Activated CD4-positive, alpha-beta T cell treated with anti-CD3 and anti-CD28 coated beads for 48 hours (primary cell): ENCODE measurements at places on chromosomes 4 and X.

GRCh38 chr4:104906276-104906675 is 240.4 kb upstream of the TET2 start:
- DNase-seq, result no peak

- no peak for DNase-seq
Measured at GRCh38 chrX:139563251-139563650, 32.7 kb downstream of the F9 start.

GRCh38 chrX:131262738-131263679 is 26.1 kb downstream of the IGSF1 start:
- peak; percentile 29 for DNase-seq

GRCh38 chrX:40831750-40832149 is 96.4 kb upstream of the MED14 start:
- no peak for DNase-seq

DNA sequence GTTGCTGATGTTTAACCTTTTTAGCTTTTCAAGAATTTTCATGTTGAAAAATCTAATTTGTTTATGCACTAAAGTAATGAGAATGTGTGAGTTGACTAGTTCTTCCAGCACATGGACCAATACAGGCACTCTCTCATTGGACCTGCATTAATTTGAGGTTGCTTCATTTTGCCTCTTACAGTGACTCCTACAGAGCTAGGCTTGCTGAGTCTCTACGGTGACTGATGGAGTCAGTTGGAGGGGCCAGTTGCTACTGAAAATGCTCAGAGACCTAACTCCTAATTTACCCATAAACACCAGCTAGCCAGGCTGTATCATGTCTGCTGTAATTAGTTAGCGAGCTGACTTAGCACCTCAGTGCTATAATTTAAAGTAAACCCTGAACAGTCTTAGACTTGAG is 10.9 kb downstream of the MTHFD2L start:
- no peak for DNase-seq

DNA sequence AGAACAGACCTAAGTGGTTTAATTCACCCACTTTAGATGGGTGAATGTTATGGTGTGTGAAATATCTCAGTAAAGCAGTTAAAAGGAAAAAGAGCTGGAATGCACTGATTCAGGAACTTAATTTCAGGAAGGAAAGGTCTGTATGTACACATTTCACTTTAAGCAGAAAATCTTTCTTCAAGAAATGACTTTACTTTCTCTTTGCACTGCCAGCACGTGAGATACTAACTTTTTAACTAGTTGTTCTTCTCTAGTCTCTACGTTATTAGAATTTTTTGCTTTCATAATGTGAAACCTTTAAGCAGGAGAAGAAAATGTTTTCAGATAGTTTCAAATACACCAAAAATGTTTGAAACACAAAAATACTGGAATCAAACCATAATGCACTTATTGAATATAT is 18.8 kb downstream of the C4orf46 start:
- no peak for DNase-seq

- DNase-seq, result no peak
Measured at GRCh38 chr4:78975865-78976264, 36.6 kb upstream of the PAQR3 start.

DNA sequence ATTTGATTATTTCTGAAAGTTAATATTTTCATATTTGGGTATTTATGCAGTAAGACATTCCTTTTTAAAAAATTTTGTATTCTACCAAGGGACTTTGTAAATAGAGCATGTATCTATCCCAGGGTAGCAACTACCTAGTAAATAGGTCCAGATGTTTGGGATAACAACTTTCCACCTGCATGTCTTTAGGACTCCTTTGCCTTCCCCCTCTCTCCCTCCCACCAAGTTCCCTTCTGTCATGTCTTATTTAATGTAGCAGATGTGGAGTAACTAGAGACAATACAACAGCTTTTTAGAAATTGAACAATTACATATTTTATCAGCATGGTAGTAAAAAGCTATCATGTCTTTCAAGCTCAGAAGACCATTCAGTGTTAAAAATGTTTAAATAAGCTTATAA is 821.0 kb downstream of the C4orf33 start:
- DNase-seq, result no peak

GRCh38 chr4:178198691-178199090 is 756.5 kb upstream of the AGA start:
- no peak for DNase-seq

GRCh38 chr4:133000012-133000411 is 149.1 kb upstream of the PCDH10 start:
- DNase-seq, result no peak

- peak; percentile 60 for DNase-seq
Measured at GRCh38 chr4:11428899-11429698, 405 bp upstream of the HS3ST1 start.

GRCh38 chr4:45410701-45411210 is 684.4 kb upstream of the GNPDA2 start:
- no peak for DNase-seq

- DNase-seq, result no peak
Measured at GRCh38 chrX:41031256-41031967, 53.8 kb upstream of the USP9X start.

GRCh38 chr4:1786544-1787362 is 6.3 kb upstream of the FGFR3 start:
- DNase-seq, result no peak

DNA sequence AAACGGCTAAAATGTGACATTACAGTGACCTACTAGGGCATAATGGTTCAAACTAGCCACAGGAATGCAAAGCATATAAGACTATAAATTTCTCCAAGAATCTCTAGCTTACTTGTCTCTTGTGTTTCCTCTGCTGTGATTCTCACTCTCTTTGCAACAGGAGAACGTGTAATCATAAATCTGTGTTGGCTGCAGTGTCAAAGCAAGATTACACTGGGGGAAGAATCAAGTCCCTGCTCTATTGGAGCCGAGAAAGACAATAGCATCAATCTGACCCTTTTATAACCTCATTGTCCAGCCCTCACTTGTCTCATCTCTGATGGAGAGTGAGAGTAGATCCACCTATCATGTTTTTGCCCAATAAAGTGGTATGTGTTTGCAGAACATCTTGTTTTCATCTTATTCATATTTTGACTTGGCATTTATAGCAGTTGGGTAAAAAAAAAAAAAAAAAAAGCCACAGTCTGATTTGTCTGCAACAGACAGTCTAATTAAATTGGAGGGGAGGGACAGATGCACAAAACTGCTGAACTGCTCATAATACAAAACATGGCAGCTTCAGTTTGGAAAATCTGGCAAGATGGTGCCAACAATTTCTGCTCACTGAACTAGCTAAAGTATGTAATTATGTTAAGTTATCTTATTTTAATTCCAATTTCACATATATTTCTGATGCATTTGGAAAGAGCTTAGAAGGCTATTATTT is 165.0 kb upstream of the GABRA2 start:
- no peak for DNase-seq

DNA sequence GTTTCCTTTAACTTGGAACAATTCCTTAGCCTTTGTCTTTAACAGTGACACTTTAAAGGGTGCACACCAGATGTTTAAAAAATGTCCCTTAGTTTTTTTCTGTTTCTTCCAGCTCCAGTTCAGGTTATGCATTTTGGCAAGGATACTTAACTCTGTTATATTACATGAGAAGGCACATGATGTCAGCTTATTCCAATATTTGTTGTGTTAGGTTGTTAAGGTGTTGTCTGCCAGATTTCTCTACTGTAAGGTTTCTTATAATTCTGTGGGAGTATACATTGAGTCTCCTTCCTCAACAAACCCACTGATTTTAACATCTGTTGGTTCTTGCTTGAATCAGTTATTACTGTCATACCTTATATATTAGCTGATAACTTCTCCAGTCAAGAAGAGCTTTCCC is 33.3 kb downstream of the REST start:
- DNase-seq, result no peak

GRCh38 chr4:81665649-81666048 is 193.9 kb upstream of the RASGEF1B start:
- no peak for DNase-seq

DNA sequence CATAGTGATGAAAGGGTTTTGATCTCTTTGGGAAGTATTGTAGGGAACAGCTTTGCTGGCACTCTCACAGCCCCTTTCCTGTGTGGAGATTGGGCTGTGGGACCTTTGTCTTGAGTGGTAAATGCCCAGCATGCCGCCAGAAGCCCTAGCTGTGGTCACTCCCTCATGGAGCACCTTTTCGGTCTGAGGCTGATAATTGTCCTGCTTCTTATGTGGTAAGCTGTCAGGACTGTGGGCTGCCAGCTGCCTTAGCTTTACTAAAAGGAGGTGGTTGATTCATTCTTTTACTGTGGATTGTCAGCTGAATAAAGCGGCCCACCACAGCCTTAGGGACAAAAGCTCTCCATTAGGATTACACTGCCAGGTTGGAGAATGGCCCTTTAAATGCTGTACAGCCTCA is 7.1 kb downstream of the PASD1 start:
- DNase-seq, result no peak

- DNase-seq, result no peak
Measured at GRCh38 chr4:118296729-118297128, 56.1 kb downstream of the PRSS12 start.

- no peak for DNase-seq
Measured at GRCh38 chr4:5772528-5773270, 61.7 kb downstream of the EVC start.

DNA sequence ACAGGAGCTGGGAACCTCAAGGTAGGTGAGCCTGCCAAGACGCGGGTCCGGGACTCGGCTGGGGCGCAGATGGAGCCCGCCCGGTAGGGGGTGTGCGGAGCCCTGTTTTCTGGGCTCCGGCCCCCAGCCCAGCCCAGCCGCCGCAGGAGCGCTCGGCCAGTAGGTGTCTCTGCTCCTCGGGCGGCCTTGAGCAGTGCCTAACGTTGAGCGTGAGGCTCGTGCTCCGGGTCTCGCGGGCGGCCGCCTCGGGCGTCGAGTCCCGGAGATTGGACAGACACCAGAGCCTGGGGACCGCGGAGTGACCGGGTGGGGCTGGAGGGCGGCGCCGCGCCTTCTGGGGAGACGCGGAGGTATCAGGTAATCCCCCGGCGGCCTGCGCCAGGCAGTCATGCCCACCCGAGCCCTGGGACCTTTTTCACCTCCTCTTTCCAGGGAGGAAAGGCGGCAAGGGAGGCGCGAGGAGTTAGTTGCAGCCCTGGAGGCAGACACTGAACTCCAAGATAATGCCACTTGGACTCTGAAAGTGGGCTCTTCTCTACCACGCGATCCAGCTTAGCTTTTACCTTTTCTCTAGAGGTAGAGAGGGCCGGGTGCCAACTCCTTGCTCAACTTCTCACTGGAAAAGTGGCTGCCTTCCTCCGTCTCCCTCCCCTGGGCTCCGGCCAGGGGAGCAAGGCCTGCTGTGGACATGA is 14.5 kb upstream of the FGG start:
- peak; percentile 76 for DNase-seq

- DNase-seq, result peak; percentile 58
Measured at GRCh38 chr4:155025762-155026457, 182.5 kb upstream of the NPY2R start.

- DNase-seq, result no peak
Measured at GRCh38 chr4:125254106-125254505, 60.6 kb upstream of the FAT4 start.

GRCh38 chr4:40608628-40609027 is 21.0 kb downstream of the RBM47 start:
- no peak for DNase-seq

GRCh38 chrX:848386-848785 is 217.8 kb downstream of the SHOX start:
- DNase-seq, result no peak

DNA sequence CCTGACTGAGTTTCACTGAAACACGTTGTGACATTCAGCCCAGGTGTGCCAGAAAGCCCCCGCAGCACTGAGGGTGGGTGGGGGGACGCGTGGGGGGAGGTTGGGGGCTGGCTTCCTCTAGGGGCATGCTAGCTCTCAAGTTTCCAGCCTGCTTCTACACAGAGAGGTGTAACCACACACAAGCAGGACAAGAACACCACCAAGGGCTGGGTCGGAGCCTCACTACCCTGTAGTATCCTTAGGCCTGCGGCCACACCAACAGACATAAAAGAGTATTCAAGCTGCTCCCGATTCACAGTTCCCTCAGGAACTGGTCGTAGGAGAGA is 1.8 kb downstream of the USP46 start:
- no peak for DNase-seq
